ENCODE measurements at places on chromosomes 11 and 22.

DNA sequence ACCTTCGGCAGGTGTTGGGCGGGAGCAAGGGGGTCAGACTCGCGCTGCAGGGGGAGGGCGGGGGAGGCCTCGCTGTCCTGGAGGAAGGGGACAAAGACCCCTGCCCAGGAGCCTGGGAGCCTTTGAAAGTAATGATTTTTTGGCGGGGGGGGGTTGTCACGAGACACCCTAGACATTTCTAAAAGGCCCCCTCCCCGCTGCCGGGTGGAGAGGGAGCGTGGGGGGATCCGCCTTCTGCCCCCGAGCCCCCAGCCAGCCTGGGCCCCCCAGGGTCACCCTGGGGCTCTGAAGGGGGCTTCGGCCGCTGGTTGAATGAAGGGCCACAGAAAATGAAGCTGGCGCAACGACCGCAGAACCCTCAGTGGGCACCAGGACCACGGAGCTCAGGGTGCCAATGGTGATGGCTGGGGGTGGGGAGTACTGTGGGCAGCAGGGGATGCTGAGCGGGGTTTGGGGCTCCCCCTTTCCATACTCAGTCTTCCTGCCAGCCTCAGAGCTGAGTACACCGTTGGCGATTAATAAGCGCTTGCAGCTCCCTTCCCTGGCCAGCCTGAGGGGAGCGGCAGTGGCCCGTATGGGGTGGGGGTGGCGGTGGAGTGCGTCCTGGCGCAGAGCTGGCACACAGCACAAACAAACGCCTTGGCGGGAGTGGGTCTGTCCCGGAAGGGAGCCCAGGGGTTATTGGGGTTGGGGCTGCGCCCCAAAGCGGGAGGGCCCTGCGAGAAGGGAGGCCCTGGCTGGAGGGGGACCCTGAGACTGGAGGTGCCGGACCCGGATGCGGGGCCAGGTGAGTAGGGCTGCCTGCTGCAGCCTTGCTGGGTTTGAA lies 1.2 kb upstream of the DUSP8 start:
- no peaks in the 10 kb centered on the region for H3K4me1 ChIP-seq
- no peaks in the 10 kb centered on the region for H3K36me3 ChIP-seq
- peak overlapping the region; percentile 44 for H3K4me3 ChIP-seq
- DNase-seq, result no peak
- H3K27me3 ChIP-seq, result peaks cover 5% of the 10 kb centered on the region

GRCh38 chr22:44570476-44571445 lies 72.7 kb upstream of the RTL6 start:
- no peak overlapping the region for H3K27ac ChIP-seq
- H3K27me3 ChIP-seq, result no peaks in the 10 kb centered on the region
- peaks cover 5% of the 10 kb centered on the region for H3K4me1 ChIP-seq
- DNase-seq, result no peak

- no peak overlapping the region for H3K27ac ChIP-seq
- no peaks in the 10 kb centered on the region for H3K4me1 ChIP-seq
- H3K27me3 ChIP-seq, result no peaks in the 10 kb centered on the region
- no peaks in the 10 kb centered on the region for H3K36me3 ChIP-seq
- DNase-seq, result no peak
- no peak overlapping the region for H3K4me3 ChIP-seq
Observed at GRCh38 chr11:19844806-19845205, 132.2 kb downstream of the NAV2 start.

- H3K27me3 ChIP-seq, result no peaks in the 10 kb centered on the region
- DNase-seq, result no peak
- peak overlapping the region; percentile 4 for H3K27ac ChIP-seq
- no peaks in the 10 kb centered on the region for H3K36me3 ChIP-seq
- H3K4me1 ChIP-seq, result no peaks in the 10 kb centered on the region
Observed at GRCh38 chr11:111302298-111302697, 4.0 kb downstream of the POU2AF3 start.

DNA sequence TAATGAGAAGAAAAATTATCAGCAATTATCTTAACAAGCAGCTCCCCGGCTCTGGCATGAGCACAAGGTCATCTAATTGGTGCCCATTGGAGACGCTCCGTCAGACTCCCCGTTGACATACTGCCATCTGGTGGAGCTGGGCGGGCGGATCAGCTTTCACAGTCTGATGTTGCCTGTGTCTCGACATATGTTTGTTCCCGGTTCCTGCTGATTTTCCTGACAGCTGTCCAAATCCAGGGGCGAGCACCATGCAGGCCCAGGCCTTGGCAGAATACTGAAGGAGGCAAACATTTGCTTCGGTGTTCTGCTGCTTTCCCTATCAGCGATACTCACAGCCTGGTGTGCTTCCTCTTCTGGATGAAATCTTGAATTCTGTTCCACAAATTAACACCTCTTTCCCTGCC lies 43.8 kb upstream of the BARX2 start:
- no peaks in the 10 kb centered on the region for H3K4me1 ChIP-seq
- H3K27me3 ChIP-seq, result no peaks in the 10 kb centered on the region
- DNase-seq, result peak; percentile 78
- H3K4me3 ChIP-seq, result no peak overlapping the region
- no peak overlapping the region for H3K27ac ChIP-seq

- no peaks in the 10 kb centered on the region for H3K4me1 ChIP-seq
- H3K27me3 ChIP-seq, result no peaks in the 10 kb centered on the region
- H3K36me3 ChIP-seq, result no peaks in the 10 kb centered on the region
Observed at GRCh38 chr11:59174664-59175033, 2.7 kb downstream of the DTX4 start.

DNA sequence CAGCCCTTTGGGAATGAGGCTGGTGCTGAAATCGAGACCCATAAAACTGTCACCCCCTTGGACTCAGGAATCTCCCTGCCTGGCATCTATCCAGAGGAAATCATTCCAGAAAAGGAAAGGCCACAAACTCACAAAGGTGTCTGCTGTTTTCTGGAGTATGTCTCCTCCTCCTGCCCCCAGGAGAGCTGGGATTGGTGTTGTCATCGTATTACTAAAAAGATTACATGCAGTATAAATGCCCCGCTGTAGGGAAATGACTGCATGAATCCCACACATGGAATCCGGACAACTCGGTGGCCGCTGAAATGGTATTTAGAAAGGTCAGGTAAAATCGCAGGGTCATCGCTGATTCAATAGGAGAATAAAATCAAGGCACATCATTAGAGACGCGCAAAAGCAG lies 18.9 kb upstream of the RFPL3 start:
- H3K27me3 ChIP-seq, result no peaks in the 10 kb centered on the region
- no peaks in the 10 kb centered on the region for H3K4me1 ChIP-seq
- no peak overlapping the region for H3K27ac ChIP-seq
- DNase-seq, result no peak

DNA sequence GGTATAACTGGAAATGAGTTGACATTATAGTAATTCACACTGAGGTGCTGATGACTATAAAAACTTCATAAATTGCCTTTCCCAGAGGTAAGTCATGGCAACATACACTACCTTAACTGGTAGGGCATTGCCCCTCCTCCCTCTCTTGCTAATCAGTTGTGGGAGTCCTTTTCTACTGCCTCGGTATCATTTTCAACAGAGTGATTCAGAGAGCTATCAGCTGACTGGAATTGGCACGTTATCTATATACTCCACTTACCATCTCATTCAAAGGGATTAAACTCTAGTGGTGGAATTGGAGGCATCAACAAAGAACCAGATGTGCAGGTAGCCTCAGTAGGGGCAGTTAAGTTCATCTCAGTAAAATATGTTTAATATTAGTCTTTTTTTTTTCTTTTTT lies 8.0 kb upstream of the NUP160 start:
- no peak overlapping the region for H3K27ac ChIP-seq
- no peaks in the 10 kb centered on the region for H3K4me1 ChIP-seq
- H3K4me3 ChIP-seq, result no peak overlapping the region
- no peak for DNase-seq
- no peaks in the 10 kb centered on the region for H3K27me3 ChIP-seq

DNA sequence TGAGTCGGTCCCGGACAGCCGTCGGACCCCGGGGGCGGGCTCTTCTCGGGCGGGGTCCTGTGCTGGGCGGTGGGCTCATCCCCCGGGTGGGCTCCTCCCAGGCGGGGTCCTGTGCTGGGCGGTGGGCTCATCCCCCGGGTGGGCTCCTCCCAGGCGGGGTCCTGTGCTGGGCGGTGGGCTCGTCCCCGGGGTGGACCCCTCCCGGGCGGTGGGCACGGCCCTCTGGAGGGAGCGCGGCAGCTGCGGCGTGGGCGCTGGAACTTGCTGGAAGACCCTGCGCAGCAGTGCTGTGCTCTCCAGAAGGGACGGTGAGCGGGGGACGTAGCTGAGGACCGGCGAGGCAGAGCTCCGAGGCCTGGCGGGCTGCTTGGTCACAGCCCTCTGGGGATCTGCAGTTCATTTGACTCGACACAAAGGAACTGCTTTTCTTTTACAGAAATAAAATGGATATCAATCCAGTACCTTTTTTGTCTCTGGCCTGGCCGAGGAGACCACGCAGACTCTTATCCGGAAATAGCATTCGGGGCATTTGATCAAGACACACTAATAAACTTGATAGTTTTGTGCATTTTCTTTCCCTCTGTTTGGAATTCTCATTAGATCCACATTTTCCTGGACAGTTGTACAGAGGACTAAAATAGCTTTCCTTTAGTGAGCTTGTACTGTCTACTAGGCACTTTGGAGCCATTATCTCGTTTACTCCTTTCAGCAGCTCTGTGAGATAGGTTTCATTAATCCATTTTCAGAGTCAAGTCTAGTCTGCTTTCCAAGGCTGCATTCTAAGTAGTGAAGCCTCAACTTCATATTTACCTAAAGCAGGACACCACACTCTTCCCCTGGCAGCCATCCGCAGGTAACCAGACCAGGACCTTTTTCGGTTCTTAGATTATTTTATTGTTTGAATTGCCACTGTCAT lies 812 bp downstream of the JAM3 start:
- peak overlapping the region; percentile 89 for H3K27ac ChIP-seq
- no peaks in the 10 kb centered on the region for H3K36me3 ChIP-seq
- peak; percentile 34 for DNase-seq
- H3K4me3 ChIP-seq, result peak overlapping the region; percentile 41

- no peak for DNase-seq
- no peaks in the 10 kb centered on the region for H3K4me1 ChIP-seq
- H3K36me3 ChIP-seq, result no peaks in the 10 kb centered on the region
- H3K27ac ChIP-seq, result no peak overlapping the region
- no peak overlapping the region for H3K4me3 ChIP-seq
Observed at GRCh38 chr11:133619973-133620372, 87.7 kb upstream of the OPCML start.

DNA sequence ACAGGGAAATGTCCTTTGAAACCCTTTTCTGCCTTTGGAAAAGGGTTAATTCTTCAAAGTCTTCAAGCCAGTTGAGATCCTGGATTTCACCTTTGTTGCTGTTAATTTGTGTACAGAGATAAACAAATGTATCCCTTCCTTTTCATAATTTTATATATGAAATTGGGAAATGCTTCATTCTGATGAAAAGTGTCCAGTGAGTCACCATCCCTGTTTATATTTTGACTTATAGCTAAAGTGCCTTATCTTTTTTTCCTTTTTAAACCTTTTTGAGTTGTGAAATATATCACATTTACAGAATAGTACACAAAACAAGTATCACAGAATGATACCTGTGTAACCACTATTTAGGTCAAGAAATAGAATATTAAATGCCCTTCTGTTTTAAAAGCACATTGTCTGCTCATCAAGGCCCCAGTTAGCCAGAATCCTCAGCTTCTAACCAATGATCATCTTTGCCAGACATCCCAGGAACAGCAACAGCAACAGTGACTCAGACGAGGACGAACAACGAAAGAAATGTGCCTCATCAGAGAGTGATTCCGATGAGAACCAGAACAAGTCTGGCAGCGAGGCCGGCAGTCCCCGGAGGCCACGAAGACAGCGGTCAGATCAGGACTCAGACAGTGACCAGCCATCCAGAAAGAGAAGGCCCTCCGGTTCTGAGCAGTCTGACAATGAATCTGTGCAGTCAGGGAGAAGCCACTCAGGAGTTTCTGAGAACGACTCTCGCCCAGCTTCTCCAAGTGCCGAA lies 27.3 kb downstream of the CTR9 start:
- peak overlapping the region; percentile 28 for H3K27ac ChIP-seq
- H3K4me3 ChIP-seq, result no peak overlapping the region
- peak; percentile 64 for DNase-seq
- H3K4me1 ChIP-seq, result no peaks in the 10 kb centered on the region
- H3K36me3 ChIP-seq, result no peaks in the 10 kb centered on the region

GRCh38 chr22:31441652-31442051 lies 42.2 kb downstream of the DRG1 start:
- H3K36me3 ChIP-seq, result no peaks in the 10 kb centered on the region
- no peak overlapping the region for H3K4me3 ChIP-seq
- DNase-seq, result no peak
- H3K27me3 ChIP-seq, result no peaks in the 10 kb centered on the region
- H3K4me1 ChIP-seq, result no peaks in the 10 kb centered on the region
- no peak overlapping the region for H3K27ac ChIP-seq

GRCh38 chr11:63020671-63021291 lies 5.1 kb upstream of the SLC22A8 start:
- H3K4me3 ChIP-seq, result no peak overlapping the region
- no peak overlapping the region for H3K27ac ChIP-seq
- H3K36me3 ChIP-seq, result no peaks in the 10 kb centered on the region
- no peaks in the 10 kb centered on the region for H3K27me3 ChIP-seq
- no peak for DNase-seq

- H3K36me3 ChIP-seq, result no peaks in the 10 kb centered on the region
- no peak overlapping the region for H3K4me3 ChIP-seq
- no peaks in the 10 kb centered on the region for H3K4me1 ChIP-seq
- DNase-seq, result no peak
- no peak overlapping the region for H3K27ac ChIP-seq
- no peaks in the 10 kb centered on the region for H3K27me3 ChIP-seq
Observed at GRCh38 chr11:45517171-45517770, 148.2 kb downstream of the CHST1 start.

GRCh38 chr11:131897956-131898355 lies 527.5 kb downstream of the NTM start:
- DNase-seq, result no peak
- no peaks in the 10 kb centered on the region for H3K4me1 ChIP-seq
- H3K36me3 ChIP-seq, result no peaks in the 10 kb centered on the region
- no peak overlapping the region for H3K4me3 ChIP-seq
- no peak overlapping the region for H3K27ac ChIP-seq

DNA sequence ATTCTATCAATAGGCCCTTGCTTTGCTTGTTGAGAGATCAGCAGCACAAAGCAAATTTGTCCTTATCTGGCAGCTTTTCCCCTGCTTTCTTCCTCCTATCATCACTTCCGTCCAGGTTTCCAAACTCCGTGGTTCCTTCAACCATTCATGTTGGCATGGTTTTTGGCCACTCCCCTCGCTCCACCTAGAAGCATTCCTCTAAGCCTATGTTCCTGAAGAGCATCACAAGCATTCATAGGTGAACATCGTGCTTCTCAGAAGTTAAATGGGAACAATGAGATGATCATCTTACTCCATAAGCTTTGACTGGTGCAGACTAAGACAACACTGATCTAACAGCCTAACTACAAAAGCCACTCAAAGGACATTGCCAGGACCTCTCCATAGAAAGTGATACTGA lies 86.3 kb downstream of the ETS1 start:
- H3K36me3 ChIP-seq, result no peaks in the 10 kb centered on the region
- H3K4me1 ChIP-seq, result peaks cover 14% of the 10 kb centered on the region
- H3K4me3 ChIP-seq, result no peak overlapping the region
- DNase-seq, result no peak
- peak overlapping the region; percentile 82 for H3K27ac ChIP-seq
- H3K27me3 ChIP-seq, result no peaks in the 10 kb centered on the region
